Panc1 (cell line): ENCODE measurements at places on chromosomes 7 and 10. TPM values are rescaled to one million over a fixed set of nuclear protein-coding genes. Genes with fewer than 3 reads are reported as not detected.

DNA sequence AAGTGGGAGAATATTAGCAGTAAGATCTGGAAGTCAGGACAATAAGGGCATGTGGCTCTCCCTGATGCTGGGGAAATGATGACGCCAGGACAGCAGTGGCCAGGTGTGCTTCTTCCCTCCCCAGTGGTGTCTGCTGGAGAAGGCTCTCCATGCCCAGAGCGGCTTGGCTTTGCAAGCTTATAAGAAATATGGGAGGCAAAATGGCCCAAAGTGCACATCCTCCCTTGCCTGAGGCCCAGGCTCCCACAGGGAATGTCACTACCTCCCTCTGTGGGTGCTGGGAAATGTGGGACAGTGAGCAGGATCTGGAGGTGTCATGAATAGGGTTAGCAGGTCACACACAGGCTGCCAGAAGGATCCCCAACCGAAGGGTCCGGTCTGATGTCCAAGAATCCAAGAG, 17.1 kb upstream of the ZNF488 start:
- DNase-seq = no peak

The AASS gene
- 0.31 TPM for total RNA-seq

DNA sequence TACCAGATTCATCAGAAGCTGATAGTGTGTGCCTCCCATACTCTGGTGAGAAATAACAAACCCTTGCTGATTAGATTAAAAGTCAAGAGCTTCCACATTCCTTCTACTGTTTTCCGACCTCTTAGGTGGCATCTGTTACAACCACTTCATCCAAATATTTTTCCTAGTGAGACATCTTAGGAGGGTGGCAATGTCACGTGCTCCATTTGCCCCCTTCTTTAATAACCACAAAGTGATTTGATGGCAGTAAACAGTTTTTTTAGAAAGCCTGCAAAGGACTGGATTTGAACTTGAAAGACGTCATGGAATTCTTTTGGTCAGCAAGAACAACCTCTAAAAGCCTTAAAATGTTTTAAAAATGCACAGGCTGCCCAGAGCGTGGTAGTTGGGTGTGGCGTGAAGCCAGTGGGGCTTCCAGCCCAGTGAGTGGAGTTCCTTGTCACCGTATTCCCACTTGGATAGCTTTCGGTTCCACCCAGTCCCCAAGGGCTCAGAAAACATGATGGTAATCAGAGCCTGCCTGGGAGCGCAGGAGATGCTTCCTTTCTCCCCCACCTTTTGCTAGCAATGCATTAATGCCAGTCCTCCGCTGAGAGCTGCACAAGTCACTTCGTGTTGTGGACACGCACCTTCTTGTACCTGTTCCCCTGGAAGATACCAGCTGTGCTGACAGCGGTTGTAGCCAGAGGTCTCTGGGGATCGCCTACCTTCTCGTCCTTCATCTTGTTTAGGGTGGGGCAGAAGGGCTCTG, 256.4 kb downstream of the KIAA1217 start:
- DNase-seq = no peak

DNA sequence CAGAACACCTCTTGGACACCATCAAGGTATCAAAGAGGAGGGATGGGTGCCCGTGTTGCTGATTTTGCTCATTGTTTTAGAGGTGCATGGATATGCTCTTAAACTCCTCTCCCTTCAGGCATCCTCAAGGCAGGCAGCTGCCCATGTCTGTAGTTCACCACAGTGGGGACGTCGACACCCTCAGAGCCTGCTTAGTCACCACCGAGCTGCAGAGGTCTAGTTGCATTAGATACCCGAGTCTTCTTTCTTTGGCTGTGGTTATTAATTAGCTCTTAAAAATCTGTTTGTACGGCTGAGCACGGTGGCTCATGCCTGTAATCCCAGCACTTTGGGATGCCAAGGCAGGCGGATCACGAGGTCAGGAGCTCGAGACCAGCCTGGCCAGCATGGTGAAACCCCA, 24.7 kb upstream of the TSPAN13 start:
- DNase-seq = no peak

The OR2A12 gene
- not detected for total RNA-seq

DNA sequence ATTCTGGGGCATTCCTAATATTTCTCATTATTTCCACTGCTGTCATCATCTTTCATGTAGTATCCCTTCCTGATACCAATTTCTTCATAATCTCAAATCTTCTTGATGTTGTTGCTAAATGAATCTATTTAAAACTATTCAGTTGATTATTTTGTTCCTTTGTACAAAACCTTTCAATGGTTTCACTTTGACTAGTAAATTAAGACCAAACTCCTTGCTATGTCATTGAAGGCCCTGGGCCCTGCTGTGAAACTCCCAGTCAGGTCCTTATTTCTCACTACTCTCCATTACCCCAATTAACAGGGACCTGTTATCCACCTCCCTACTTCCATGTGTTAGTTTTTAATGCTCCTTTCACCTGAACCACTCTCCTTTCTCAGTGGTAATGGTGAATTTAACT, 97.0 kb downstream of the CTTNBP2 start:
- DNase-seq = no peak

GRCh38 chr10:98555021-98555619, 108.4 kb upstream of the HPS1 start:
- no peak for DNase-seq

GRCh38 chr10:66283874-66284464, 641.9 kb upstream of the LRRTM3 start:
- DNase-seq = no peak

The IL6 gene
- total RNA-seq = not detected

DNA sequence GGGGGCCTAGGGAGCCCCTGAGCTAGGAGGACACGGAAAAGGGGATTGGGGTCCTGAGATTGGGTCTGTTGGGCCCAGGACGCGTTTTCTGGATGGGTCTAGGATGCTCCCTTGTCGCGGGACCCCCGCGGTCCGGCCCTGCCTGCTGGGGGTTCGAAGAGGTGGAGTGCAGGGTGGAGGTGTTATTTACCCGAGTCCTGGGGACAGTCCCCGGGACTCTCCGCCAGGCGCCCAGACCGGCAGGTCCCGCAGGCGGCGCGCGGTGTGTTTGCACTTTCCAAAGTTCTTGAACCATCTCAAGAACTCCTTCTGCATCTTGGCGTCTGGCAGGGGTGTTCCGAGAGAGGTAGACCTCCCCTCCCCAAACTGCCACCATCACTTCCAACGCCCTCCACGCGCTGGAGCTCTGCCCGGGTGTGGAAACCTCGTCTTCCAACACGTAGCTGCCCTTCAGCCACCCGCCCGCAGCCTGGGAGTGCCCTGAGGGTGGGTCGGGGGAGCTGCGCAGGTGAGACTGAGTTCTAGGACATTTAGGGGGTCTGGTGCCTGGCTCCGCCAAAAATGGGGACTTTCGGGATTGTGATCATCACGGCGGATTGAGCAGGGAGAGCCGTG, 569 bp downstream of the CAV1 start:
- DNase-seq = no peak

The HYCC1 gene
- total RNA-seq = 52.3 TPM

The DLG5 gene
- 85.6 TPM for total RNA-seq

The CYP2E1 gene
- 1.1 TPM for total RNA-seq

DNA sequence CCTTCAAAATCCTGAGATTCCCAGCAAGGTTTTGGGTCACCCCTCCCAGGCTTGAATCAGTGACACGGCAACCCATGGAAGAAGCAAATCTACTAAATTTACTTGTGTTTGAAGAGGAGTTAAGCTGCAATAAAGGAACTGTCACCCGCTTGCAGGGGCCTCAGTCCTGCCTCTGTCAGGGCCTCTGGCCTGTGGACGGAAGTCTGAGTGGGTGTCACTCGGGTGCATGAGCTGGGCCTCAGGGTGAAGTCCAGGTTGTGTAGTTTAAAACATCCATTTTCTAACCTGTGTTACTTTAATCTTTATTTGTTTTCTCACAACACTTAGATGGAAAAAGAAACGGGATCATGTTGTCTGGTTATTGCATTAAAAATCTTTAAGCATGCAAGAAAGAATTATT, 234.9 kb downstream of the ADARB2 start:
- no peak for DNase-seq

GRCh38 chr10:35569836-35570235, 35.3 kb upstream of the GJD4 start:
- no peak for DNase-seq

DNA sequence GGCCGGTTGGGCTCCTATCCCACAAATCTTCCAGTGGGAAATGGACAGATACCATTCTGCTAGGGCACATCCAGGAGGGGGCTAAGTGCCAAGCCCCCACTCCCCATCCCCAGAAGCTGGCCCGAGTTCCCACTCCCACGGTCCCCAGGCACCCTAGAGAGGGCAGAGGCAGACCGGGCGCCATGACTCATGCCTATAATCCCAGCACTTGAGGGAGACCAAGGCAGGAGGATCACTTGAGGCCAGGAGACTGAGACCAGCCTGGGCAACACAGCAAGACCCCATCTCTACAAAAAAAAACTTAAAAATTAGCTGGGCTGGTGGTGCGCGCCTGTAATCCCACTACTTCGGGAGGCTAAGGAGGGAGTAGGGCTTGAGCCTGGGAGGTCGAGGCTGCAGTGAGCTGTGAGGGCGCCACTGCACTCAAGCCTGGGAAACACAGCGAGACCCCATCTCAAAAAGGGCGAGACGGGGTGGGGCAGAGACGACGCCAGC, 870 bp downstream of the GNA12 start:
- DNase-seq = no peak
